Uterine smooth muscle cell (primary cell): ENCODE measurements at places on chromosomes 3 and 15. TPM values are rescaled to one million over a fixed set of nuclear protein-coding genes. Genes with fewer than 3 reads are reported as not detected.

UBA7 gene
- 32.4 and 52.2 TPM in 2 replicates for total RNA-seq

TTBK2 gene
- total RNA-seq, result 7.4 and 13.5 TPM in 2 replicates

SLC51B gene
- total RNA-seq, result 0.12 and 0.33 TPM in 2 replicates

GOLGA6L4 gene
- 1.2 TPM in 2 replicates for total RNA-seq

SKOR1 gene
- total RNA-seq, result 0.11 and 0.12 TPM in 2 replicates

CLDN16 gene
- 0.12 TPM in 1 of 2 replicates, not detected in the other for total RNA-seq

SLCO3A1 gene
- total RNA-seq, result 4.2 TPM in 2 replicates

SEMA3F gene
- total RNA-seq, result 0.25 and 0.55 TPM in 2 replicates

ABI3BP gene
- 7.0 and 11.5 TPM in 2 replicates for total RNA-seq

CACNA1D gene
- total RNA-seq, result 0.33 and 1.5 TPM in 2 replicates

ZNF80 gene
- total RNA-seq, result not detected in 2 replicates

ATP2B2 gene
- total RNA-seq, result not detected in 2 replicates

CYFIP1 gene
- 111 and 126 TPM in 2 replicates for total RNA-seq

UNC13C gene
- total RNA-seq, result under 0.01 TPM in 1 of 2 replicates, not detected in the other

DUOXA1 gene
- 0.12 TPM in 1 of 2 replicates, not detected in the other for total RNA-seq

FEZF2 gene
- not detected in 2 replicates for total RNA-seq
